Activated T-cell treated with anti-CD3 and anti-CD28 coated beads for 4 hours (primary cell): ENCODE measurements at places on chromosomes 6 and 20.

GRCh38 chr20:25749649-25750048 lies 53.0 kb upstream of the ZNF337 start:
- no peak for DNase-seq

GRCh38 chr6:31732029-31732428 lies 2.9 kb upstream of the DDAH2 start:
- DNase-seq = no peak

- DNase-seq = no peak
Measured at GRCh38 chr6:142241061-142241460, 60.7 kb upstream of the ADGRG6 start.

- no peak for DNase-seq
Measured at GRCh38 chr6:13404228-13404891, 76.0 kb upstream of the TBC1D7 start.

DNA sequence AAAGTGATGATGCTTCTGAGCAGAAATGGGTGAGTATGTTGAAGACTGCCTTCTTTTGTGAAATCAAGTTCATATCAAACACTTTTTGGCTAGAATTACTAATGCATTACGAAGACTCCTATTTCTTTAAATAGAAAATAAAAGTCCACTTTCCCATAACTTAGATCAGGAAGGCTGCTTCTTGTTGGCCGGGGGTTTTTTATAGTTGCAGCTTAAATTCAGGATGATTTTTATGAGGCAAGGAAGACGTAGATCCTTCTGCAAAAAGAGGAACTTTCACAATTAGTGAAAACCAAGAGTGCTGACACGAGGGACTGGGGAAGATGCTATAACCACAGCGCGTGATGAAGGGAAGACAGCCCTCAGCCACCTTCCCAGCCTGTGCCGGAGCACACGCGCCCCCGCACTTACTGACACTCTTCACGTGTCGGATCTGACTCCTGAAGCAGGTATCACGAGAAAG lies 206.1 kb upstream of the PRDM1 start:
- peak; percentile 17 for DNase-seq

GRCh38 chr20:58853976-58854637 lies 1.6 kb downstream of the GNAS start:
- no peak for DNase-seq

DNA sequence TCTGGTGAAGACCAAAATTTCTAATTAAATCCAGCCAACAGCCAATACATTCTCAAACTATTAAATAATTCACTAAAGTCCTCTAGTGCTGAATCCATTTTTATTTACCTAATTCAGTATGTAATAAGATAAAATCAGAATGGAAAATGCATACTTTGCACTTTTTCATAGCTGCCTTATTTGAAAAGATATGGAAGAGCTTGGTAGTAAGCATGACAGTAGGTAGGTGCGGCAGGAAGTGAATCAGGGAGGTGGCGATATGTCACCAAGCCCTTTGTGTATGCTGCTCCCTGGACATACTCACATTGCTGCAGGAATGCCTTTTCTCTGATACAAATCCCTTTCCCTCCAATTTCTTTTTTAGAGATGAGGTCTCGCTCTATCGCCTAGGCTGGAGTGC lies 10.2 kb upstream of the TGM3 start:
- DNase-seq = no peak

- no peak for DNase-seq
Measured at GRCh38 chr6:138592749-138593123, 93.4 kb upstream of the NHSL1 start.

DNA sequence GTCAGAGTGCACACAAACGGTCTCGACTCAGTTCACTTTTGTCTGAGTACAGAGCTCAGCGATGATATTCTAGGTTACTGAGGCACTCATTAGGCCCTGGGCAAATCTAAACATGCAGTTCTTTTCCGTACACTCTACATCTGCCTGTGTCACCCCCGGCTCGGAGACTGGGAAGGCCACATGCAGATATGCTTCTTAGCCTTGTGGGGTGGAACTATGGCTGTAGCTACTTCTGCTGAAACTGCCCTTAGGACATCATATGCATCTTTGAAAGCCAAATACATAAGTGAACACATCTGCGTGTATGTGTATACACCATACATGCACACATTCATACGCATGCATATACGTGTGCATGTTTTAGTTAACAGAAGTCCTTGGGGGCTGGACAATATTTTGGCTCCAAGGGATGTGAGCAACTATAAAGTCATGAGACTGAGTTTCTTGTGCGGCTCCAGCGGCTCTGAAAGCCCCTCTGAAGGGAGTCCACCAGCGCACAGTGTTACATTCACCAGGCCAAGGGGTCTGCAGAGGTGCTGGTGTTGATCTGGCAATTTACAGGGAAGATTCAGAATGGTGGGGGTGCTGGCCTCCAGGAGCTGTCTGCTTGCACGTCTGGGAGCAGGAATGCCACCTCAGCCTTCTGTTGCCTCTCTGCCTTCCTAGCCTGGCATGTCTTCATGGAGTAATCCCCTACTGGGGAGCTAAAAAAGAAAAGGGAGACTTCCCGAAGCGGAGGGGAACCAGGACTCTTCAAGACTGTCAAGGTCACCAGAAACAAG lies 31.6 kb downstream of the PSMG4 start:
- no peak for DNase-seq

DNA sequence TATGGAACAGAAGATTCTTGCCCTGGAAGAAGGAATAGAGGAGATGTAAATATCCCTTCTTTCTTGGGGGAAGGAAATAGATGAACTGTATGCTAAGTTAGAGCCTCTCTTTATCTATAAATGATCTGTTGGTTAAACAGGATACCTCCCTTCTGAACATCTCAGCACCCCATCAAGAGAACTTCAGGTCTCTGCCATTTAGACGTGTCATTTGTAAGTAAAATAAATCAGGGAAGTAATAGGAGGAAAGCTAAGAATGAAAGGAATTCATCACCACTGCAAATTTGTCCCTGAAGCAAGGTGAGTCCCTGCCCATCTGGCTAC lies 42.5 kb upstream of the TNFAIP3 start:
- no peak for DNase-seq

DNA sequence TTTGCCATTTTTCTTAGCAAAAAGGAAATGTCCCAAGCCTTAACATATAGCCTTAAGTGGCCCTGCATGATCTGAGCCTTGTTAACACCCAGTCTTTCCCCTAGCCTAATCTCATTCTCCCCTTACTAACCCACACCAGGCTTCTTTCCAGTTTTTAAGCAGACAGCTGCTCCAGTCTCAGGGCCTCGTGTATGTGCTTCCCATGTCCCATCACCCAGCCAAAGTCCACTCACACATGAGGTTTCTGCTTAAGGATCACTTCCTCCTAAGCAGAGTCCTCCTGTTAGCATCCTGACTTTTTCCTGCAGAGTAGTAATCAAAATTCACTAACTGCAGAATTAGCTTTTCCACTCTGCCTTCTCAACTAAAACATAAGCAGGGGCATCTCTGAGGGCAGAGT lies 96.1 kb downstream of the SMLR1 start:
- no peak for DNase-seq

GRCh38 chr20:48684501-48685041 lies 143.2 kb downstream of the PREX1 start:
- DNase-seq = no peak

DNA sequence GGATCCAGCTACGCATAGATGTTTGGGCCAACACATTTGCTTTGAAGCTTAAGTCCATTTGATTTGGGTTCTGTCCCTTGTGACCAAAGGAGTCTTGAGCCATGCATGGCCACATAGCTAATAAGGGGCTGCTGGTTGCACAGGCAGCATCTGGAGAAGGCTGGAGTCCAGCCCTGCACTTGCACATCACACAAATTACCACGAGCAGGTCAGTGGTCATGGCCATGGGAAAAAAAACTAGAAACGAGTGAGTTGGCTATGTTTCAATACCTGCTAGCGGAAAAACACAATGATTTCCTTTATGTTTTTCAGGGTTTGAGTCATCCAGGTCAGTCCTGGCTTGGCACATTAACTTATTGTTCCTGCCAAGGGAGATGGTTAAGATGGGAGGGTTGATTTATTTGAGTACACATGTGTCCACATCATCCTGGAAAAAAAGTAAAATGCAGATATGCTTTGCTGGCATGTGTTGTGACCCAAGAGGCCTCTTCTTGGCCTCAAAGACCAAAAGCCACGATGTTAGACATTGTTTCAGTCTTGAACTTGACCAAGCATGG lies 5.6 kb upstream of the STX16 start:
- no peak for DNase-seq

DNA sequence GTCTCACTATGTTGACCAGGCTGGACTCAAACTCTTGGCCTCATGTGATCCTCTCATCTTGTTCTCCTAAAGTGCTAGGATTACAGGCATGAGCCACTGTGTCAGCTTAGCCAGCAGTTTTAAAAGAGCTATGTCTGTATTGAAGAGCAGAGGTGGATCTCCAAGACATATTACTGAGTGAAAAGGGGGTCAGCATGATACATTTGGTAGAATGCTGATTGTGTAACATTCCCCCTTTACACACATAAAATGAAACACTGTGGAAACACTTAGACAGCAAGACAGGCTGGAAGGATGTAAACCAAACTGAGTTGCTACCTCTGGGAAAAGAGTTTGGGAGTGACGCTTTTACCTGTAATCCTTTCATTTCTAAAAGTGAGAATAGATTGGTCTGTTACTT lies 1.7 kb upstream of the RIPOR3 start:
- DNase-seq = no peak

DNA sequence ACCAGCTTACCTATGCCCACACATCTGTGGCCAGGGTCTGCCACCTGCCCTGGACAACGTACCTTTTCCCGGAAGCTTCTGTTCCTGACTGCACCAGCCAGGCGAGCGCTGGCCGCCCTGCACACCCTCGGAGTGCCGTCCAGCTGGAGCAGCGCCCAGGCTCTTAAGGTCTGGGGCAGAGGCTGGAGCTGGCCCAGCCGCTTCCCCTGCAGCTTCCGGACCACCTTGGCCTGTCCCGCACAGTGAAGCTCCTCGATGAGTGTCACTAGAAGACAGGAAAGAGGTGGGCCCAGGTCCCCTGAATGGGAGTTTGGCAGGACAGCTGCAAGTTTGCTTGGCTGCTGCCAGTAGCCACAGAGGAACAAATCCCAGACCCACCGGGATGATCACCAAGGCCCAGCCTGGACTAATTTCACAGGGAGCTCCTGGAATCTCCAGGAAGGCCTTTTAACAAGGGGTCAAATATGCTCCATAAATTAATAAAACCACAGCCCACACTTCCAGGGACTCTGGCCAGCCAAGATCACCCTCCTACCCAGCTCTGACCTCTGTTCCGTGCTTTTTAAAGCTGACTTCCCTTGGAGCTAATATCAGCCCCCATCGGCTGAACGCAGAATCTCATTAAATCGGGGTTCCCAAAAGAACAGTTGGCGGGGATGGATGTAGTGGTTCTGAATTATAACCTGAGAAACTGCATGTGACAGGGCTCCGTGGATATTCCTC lies 82.3 kb downstream of the PTPN1 start:
- no peak for DNase-seq

- DNase-seq = no peak
Measured at GRCh38 chr6:44309092-44309491, 4.1 kb downstream of the AARS2 start.

- DNase-seq = no peak
Measured at GRCh38 chr20:50969435-50969834, 10.8 kb downstream of the MOCS3 start.

- DNase-seq = no peak
Measured at GRCh38 chr6:130306377-130306776, 59.4 kb upstream of the TMEM200A start.

DNA sequence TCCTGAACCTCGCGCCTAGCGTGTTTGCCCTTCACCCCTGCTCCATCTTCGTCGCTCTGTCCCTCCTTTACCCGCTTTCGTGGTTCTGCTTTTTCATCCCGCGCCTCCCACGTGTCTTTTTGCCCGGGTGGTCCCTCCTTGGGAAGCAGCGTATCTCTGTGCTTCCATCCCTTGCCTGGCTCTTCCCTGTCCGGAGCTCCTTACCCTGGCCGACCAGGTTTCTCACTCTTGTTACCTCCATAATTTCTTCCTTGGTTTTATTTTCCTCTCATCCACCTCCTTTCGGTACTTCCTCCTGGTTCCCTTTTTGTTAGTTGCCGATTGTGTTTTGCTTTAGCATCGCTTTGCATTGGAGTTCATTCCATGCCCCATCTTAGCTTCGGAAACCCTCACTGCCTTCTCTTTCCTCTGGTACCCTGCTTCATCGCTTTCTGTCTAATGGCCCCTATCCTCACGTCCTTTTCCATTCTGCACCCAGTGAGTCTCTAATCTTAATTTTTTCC lies 735 bp downstream of the FAM135A start:
- DNase-seq = no peak

DNA sequence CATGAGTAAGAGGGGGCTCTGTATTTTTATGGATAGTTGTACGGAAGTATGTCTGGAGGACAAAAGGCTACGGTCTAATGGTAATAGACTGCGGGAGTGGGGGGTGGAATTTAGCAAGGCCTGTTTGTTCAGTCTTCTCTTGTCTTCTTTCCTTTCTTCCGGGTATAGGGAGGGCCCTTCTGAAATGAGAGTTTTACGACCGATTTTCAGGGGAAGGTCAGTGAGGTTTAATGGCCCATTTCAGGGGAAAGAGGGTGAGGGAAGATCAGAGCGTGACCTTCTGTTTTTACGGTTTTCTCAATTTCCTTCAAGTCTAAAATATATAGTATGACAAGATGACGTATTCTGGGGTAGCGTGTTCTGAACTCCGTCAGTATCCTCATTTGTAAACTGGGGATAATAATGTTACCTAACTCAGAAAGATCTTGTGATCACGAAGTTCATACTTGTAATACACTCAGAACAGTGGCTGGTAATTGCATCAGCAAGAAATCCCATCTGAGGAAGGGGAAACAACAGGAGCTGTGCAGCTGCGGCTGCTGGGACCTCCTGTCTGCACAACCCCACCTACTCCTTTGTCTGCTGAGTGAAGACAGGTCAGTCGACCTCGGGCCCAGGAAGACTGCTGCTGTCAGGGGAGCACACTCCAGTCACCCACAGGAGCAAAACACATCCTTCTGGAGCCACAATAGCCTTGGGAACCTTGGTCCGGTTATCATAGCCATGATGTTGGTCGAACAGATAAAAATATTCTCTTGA lies 90.4 kb downstream of the MAP3K7 start:
- DNase-seq = no peak

DNA sequence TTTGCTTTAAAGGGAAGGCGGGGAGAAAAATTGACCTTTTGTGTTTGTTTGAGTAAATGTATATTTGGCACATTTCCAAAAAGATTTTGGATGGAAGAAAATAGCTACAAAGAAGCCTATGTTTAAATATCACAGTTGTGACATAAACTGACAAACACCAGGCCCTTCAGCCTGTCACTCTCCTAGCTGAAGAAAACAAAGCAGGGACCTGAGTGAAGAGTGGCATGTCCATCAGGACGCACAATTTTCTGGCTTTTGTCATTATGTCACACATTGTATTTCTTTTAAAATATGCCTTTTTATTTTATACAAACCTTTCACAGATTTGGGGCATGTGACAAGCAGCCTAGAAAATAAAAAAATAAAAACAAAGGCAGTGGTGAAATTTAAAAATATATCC lies 241.2 kb downstream of the OGFRL1 start:
- no peak for DNase-seq

GRCh38 chr6:1622220-1622850 lies 12.6 kb downstream of the FOXC1 start:
- DNase-seq = no peak
